Mesenchymal stem cell (in vitro differentiated cells and primary cell): ENCODE measurements at places on chromosomes 2 and 18.
A peak's percentile ranks its signal among the peaks of the same experiment; 100 is the strongest.

DNA sequence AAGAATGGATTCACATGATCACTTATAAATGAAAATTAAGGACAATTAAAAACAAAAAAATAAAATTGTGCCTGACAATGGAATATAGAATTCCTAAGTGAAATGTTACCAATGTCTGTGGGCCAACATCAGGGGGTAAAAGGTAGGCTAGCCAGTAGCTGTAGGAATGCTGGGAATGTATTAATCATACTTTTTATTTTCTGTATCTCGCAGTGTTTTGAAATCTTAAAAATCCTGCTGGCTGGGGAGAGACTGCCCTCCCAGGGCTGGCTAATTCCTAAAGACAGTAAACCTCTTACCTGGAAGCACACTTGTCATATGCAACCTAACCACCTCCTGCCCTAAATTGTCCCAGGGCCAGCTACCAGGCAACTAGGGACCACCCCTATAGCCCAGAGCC, 69.8 kb downstream of the REV1 start:
- no peak for DNase-seq

- DNase-seq, result no peak
These were observed 7.9 kb downstream of the GPN1 start for GRCh38 chr2:27636766-27637165.

- no peak for DNase-seq
These were observed 98.2 kb upstream of the TTC39C start for GRCh38 chr18:23916338-23916737.

- no peak for DNase-seq
These were observed 487.2 kb downstream of the DCDC2C start for GRCh38 chr2:4190548-4190947.

GRCh38 chr2:99987160-99987559, 155.2 kb downstream of the AFF3 start:
- no peak for DNase-seq

DNA sequence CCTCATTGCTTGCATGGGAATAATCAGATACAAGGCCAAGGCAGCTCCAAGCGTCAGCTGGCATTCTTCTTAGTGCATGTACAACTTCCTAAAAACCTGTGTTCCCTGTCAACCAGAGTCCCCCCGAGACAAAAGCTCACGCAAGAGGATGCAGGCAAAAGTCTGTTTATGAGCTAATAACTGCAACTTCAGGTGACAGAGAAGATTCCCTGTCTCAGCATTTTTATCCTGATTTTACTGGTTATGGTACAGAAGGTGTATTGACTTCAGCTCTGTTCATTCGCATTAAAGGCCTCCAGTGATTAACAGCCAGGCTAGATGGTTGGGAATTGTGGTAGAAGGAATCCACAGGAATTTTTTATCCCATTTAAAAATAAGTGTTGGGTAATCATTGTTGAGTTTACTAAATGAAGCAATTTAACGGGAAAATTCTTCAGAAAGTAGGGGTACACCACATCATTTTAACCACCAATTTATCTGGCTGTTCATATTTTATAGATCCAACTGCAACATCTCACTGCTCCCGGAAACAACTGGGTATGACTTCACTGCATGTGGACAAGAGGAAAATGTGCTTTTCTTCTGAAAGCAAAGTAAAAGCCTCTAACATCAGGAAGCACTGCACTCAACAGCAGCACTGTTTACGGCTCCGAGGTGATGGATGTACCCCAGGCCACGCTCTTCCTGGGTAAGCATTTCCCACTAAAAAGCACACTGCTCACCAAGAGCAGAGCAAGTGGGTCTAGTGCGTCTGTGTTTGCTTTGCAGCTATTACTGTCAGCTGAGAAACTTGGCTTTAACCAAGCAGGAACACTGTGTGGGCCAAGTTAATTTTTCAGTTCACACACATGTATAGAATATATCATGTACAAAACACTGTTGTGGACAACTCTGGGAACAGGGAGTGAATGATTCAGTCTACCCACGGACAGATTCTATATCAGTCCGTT, 31.9 kb downstream of the CCBE1 start:
- peak; percentile 67 for DNase-seq

- no peak for DNase-seq
These were observed 126.2 kb upstream of the GPC1 start for GRCh38 chr2:240309214-240309613.

DNA sequence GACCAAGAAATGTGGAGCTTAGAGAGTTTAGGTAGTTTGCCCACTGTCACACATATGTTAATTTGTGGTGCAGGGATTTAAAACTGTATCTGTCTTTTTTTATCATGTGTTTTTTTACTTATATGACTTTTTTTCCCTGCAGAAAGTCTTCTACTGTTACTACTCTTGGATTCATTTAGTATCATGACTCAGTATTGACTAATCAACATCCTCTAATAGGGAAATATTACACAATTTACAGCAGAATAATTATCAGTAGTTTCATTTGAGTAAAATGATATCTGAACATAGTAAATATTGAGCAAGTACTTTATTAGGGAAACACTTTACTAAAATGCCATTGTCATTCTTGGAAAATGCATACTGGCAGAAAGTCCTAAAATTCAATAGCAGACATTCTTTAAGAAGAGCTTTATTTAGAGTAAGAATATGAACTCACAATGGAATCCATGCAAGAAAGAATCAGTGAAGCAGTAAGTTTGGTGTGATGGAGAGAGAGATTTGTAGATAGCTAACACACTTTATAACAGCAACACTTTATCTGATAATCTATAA, 425.9 kb upstream of the SLC8A1 start:
- DNase-seq, result no peak

DNA sequence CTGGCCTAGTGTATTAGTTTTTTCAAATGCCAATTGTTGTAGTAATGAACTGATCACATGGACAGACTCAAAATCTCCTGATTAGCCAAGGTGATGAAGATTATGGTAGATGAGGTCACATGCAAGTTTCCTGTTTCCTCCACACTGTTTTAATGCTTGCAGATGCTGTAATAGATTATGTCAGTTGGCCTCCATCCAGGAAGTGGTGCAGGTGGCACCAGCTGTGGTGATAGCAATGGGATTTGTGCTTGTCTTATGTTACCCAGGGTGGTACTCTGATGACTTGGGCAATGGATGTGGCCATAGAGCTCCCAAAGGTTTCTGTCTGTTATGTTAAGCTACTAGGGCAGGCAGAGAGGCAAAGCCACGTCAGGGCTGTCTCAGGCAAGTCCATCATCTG, 332.9 kb upstream of the DDX18 start:
- no peak for DNase-seq

DNA sequence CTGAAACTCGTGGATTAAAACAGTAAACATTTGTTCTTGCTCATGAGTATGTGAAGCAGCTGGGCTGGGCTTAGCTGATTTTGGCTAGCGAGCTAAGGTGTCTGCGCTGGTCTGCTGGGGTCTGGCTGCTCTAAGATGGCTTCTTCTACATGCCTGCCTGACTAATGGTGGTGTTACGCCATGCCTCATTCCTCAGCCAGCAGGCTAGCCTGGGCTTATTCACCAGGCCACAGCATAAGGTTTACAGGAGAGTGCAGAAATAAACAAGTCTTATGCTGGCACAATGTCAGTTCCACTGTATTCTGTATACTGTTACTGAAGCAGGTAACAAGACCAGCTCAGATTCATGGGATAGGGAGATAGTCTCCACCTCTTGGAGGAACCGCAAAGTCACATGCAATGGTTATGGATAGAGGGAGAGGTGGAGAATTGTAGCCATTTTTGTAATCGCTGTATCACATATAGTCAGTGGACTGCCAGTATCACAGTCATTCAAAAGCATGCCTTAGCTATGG, 80.0 kb downstream of the RHBDD1 start:
- DNase-seq, result peak; percentile 77
